ENCODE measurements at places on chromosomes 2 and 18. TPM values are rescaled to one million over a fixed set of nuclear protein-coding genes. Genes with fewer than 3 reads are reported as not detected.

DNA sequence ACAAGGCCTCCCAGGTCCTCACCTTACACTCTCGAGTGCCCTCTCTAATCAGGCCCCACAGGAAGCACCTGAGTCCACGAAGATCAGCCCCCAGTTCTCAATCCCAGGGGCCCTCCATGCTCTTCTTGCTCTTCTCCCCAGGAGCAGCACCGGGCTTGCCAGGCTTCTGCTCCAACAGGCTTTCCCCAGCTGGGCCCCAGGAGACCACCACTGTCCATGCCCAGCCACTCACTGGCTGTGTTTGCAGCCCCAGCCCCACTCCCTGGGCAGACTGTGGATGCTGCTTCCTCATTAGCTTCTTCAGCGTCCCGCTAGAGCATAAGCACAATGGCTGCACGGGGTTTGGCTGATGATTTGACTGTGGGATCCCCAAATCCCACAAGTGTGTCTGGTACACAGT, 781.9 kb downstream of the GALR1 start:
- H3K4me3 ChIP-seq: no peak overlapping the region
- H3K27me3 ChIP-seq: peaks cover 5% of the 10 kb centered on the region
- peaks cover 4% of the 10 kb centered on the region for H3K36me3 ChIP-seq
- DNase-seq: no peak
- no peaks in the 10 kb centered on the region for H3K4me1 ChIP-seq

GRCh38 chr2:234329202-234329960, 167.5 kb downstream of the ARL4C start:
- no peak overlapping the region for H3K4me3 ChIP-seq
- H3K4me1 ChIP-seq: peaks cover 7% of the 10 kb centered on the region
- H3K27me3 ChIP-seq: peaks cover 4% of the 10 kb centered on the region
- H3K36me3 ChIP-seq: peaks cover 5% of the 10 kb centered on the region

DNA sequence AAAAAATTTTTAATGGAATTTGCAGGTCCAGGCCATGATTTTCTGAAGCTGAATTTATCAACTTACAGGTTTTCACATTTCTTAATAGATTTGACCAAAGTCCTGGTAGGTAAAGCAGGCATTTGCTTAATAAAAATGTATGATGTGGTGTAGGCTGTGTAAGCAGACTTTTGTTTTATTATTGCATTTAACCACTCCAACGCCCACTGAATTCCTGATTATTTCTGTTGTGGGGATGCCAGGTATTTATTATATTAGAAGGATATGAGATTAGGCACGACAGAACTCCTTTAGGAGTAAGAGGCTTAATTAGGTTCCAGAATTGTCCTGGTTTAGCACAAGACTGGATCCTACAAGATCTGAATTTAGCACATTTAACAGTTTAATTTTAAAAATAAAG, 111.1 kb downstream of the ADCYAP1 start:
- no peaks in the 10 kb centered on the region for H3K36me3 ChIP-seq
- no peak overlapping the region for H3K4me3 ChIP-seq
- DNase-seq: no peak
- peaks cover 4% of the 10 kb centered on the region for H3K4me1 ChIP-seq
- no peaks in the 10 kb centered on the region for H3K27me3 ChIP-seq

- no peak overlapping the region for H3K27ac ChIP-seq
- no peak overlapping the region for H3K4me3 ChIP-seq
- DNase-seq: no peak
- H3K36me3 ChIP-seq: no peaks in the 10 kb centered on the region
- H3K27me3 ChIP-seq: peaks cover 3% of the 10 kb centered on the region
These were observed 71.9 kb upstream of the GALNT5 start for GRCh38 chr2:157185476-157186227.

GRCh38 chr2:65353927-65354326, 78.5 kb downstream of the SPRED2 start:
- H3K4me1 ChIP-seq: peaks cover 36% of the 10 kb centered on the region
- DNase-seq: no peak
- H3K4me3 ChIP-seq: no peak overlapping the region
- peaks cover 1% of the 10 kb centered on the region for H3K27me3 ChIP-seq
- H3K27ac ChIP-seq: no peak overlapping the region

GRCh38 chr2:187446711-187447110, 1.3 kb downstream of the CALCRL start:
- DNase-seq: no peak
- H3K36me3 ChIP-seq: peaks cover 9% of the 10 kb centered on the region
- H3K27ac ChIP-seq: peak overlapping the region; percentile 57
- peaks cover 14% of the 10 kb centered on the region for H3K4me1 ChIP-seq
- H3K27me3 ChIP-seq: no peaks in the 10 kb centered on the region
- H3K4me3 ChIP-seq: peak overlapping the region; percentile 97

Gene TNS1
- 11.6 TPM for total RNA-seq

Gene MC5R
- total RNA-seq: 0.56 TPM

All from endothelial cell (in vitro differentiated cells).